Omental fat pad (tissue), 4 donors: ENCODE measurements at places on chromosomes 2 and 18.

GRCh38 chr2:174686430-174686829, 77.8 kb downstream of the CHRNA1 start:
- no peak for DNase-seq

DNA sequence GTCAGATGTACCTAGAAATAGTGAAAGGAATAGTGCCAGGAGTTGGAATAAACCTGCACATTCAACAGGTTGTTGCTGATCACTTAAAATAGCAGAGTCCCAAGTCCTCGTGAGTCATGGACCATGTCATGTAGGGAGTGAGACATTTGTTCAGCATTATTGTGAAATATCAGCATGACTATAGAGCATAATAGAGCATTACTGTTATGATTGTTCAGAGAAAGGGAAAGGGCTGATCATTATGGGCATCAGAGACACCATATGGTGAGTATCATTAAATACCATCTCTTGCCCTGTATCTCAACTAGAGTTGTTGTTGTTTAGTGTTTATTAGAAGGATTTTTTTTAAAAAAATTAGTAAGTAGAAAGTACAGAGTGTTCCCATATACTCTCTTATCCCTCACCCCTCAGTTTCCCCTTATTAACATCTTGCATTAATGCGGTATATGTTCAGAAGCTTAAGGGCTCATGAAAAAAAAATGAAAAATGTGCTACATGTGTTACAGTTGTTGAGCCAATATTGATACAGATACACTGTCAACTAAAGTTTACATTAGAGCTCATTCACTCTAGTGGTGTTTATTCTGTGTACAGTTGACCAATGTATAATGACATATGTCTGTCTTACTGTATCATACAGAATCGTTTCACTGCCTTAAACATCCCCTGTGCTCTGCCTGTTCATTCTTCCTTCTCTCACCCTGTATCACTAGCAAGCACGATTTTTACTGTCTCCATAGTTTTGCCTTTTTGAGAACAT, 5.7 kb downstream of the ELAC1 start:
- no peak for DNase-seq

GRCh38 chr18:24019641-24020331, 5.2 kb downstream of the TTC39C start:
- DNase-seq = no peak

GRCh38 chr18:9722691-9723090, 14.6 kb downstream of the RAB31 start:
- no peak for DNase-seq

GRCh38 chr2:48146552-48146951, 240.3 kb upstream of the FBXO11 start:
- DNase-seq = no peak

DNA sequence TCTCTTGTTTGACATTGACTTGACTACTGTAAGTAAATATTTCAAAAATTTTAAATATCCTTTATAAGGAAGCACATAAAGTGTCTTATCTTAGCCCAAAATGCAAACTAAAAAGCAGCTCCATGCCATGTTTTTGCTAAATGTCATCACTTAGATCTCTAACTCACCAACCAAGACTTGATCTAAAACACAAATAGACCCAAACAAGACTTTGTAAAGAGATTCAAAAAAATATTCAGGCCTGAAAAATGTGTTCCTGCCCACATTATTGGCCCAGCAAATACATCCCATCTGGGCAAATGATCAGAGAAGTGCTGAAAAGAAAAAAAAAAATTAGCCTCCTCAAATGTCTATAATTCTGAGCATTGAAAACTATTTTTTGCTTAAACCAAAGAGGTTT, 187.6 kb downstream of the MREG start:
- no peak for DNase-seq

- DNase-seq = no peak
Measured at GRCh38 chr18:48034651-48035555, 104.4 kb upstream of the SMAD2 start.

- no peak for DNase-seq
Measured at GRCh38 chr2:105888625-105889024, 143.9 kb downstream of the NCK2 start.

GRCh38 chr18:77969972-77970371, 720.3 kb downstream of the GALR1 start:
- DNase-seq = no peak

GRCh38 chr2:221606424-221606823, 34.3 kb upstream of the EPHA4 start:
- DNase-seq = no peak

- DNase-seq = no peak
Measured at GRCh38 chr2:163207693-163208370, 369.3 kb upstream of the KCNH7 start.

DNA sequence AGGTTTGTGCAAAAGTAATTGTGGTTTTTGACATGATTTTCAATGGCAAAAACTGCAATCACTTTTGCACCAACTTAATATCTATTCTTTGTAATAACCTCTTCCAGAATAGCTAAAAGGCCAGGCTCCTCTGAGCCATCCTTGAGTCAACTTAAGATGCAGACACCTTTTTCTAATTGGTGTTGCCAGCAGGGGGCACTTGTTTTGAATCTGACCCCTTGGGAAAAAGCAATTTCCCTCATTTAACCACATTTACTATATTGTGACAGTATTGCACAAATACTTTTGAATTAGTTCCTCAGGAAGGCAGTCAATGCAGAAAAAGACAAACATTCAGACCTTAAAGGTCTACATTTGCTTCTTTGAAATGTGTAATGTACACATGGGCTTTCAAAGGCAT, 78.6 kb upstream of the GALNT5 start:
- DNase-seq = no peak

DNA sequence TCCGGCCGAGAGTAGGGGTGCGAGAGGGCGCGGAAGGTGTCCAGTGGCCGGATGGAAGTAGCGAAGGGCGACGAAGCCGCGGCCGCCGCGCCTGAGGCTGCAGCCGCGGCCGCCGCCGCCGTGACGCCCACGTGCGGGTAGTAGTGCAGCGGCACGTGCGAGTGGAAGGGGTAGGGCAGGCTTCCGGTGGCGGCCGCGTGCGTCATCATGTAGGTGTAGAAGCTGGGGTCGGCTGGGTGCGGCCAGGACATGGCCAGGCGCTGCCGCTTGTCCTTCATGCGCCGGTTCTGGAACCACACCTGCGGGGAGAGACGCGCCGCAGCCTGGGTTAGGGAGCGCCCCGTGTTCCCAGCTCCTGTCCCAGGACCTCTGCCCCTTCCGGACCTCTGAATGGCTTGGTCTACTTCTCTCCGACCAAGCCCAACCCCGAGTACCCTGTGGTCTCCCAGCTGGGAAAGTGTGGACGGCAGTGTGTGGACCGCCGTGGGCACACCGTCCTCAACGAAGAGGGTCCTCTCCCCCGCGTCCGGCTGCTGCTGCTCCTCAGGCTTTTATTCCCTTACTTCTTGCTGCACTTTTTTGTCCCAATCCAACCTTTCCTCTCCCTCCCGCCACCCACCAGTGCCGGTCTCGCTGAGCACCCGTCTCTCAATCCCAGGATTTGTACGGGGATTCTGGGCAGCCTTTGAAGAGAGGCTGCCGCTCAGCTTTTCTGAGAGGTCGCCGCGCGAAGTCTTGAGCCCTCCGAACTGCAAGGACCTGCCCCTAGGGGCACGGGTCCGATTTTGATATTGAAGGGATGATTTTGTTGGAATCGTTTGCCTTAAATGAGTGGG, 3.0 kb downstream of the EVX2 start:
- no peak for DNase-seq
